ENCODE measurements at places on chromosomes 16 and 17.

DNA sequence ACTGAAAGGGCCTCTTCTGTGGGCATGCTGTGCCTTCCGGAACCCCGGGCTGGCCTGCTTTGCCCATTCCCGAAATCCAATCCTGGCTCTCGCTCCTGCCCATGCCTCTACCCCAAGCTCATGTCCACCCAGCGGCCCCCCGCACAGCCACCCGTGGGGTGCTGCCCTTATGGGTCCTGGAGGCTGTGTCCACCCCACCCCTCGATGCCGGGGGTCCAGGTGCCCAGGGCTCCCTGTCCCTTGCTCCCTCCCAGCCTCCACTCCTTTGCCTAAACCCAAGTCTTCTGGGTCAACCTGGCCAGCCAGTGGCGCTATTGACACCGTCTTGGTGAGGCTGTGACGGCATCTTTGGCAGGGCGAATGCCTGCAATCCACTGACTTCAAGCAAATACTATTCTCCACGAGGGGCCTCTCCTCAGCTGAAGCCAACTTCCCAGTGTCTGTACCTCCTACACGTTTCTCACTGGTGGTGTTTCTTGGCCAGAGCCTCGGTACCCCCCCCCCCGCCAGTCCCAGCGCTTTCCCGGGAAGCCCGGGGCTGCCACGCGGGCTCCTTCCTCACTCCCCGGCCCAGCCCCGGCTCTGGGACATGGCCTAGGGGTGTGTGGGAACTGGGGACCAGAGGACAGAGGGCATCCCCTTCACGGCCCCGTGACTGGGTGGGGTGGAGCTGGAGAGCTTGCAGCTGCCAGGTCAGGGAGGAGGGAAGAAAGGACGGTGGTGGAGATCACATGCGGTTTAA lies 12.2 kb upstream of the DUS1L start:
- DNase-seq = peak; percentile 48

DNA sequence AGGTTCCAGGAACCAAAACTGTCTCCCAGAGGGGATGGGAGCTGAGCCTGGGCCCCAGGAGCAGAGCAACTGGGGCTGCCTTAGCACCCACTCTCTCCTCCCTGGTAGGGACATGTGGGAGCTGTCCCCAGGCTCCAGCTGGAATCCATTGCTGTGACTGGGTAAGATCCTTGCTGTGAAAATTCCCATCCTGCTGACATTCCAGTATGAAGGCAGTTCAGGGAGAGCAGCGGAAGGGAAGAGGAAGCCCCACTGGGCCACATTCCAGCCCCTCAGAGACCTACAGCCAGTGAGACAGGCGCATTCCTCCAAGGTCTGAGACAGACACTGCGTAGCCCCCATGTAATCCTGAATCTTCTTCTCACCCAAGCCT lies 24.2 kb downstream of the MYO18A start:
- DNase-seq = peak; percentile 97

DNA sequence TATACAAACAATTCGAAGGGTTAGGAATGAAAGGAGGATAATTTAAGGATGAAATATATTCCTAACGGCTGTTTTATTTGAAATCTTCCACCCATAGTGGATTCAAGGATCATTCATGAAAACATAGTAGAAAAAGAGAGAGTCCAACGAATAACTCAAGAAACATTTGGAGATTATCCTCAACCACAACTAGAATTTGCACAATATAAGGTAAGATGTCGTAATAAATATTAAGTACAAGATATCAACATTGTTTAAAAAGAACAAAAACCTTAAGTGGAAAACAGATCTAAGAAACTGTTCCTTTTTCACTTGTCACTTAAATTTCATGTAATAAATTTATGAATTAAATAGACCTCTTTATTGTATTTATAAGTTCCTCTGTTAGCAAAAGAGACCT lies 9.2 kb upstream of the ATMIN start:
- DNase-seq = no peak

GRCh38 chr17:68939195-68939594 lies 16.0 kb downstream of the ABCA8 start:
- DNase-seq = no peak

DNA sequence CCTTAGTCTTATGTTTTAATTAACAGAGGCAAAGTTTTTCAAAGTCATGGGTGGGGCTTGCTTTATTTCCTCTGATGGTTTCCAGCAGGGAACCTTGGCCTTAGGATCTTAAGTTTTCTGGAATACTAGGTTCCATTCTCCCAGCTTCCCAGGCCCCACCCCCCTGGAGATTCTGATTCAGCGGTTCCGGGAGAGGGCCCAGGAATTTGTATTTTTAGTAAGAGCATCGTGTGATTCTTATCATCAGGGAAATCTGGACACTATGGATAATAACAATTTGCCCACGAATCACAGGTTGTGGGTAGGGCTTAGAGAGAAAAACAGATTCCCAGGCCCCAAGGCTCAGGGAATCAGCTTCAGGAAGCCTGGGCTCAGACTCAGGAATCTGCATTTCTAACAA lies 263.6 kb downstream of the NTN1 start:
- no peak for DNase-seq

- no peak for DNase-seq
Observed at GRCh38 chr17:14152721-14153120, 83.4 kb downstream of the COX10 start.

DNA sequence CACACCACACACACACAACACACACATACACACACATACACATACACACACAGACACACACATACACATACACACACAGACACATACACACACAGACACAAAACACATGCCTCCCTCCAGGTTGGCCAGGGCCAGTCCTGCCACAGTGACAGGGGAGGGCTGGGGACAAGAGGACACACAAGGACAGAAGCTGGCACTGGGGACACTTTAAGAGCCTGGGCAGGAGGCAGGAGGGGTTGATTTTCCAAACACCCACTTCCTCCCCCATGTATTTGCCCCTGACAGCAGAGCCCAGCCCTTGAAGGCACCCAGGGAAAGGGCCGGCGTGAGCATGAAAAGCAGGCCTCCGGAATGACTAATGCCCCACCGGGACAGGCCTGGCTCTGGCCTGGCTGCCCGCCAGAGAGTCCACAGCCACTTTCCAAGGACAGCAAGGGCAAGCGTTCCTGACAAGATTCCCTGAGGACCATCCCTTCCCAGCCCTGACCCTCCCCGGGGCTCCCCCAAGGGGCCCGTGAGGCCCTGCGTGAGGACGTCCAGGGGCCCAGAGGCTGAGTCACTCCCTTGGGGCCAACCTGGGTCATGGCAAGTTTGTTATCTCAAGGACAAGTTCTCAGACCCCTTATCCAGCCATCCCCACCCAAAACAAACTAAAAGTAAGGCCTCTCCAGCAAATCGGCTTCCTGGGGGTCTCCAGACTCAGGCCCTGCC lies 235.6 kb downstream of the ZNF423 start:
- no peak for DNase-seq

DNA sequence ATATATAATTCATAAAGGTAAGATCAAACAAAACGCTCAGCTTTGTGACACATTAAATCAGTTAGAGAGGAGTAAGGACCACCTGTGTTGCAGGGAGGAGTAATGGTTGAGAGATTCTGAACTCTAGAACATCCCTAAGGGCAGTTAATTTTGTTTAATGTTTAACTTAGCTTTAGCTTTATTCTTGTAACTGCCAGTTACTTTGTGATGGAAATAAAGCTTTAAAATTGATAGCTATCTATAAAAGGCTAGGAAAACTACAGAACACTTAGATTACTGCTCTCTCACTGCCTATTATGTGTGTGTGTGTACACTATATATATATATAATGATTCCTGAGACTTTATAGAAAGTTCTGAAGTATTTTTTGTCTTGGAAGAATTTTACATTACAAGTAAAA lies 37.8 kb downstream of the PTRH2 start:
- DNase-seq = no peak

GRCh38 chr17:18115517-18115916 lies 7.0 kb downstream of the MYO15A start:
- DNase-seq = no peak

DNA sequence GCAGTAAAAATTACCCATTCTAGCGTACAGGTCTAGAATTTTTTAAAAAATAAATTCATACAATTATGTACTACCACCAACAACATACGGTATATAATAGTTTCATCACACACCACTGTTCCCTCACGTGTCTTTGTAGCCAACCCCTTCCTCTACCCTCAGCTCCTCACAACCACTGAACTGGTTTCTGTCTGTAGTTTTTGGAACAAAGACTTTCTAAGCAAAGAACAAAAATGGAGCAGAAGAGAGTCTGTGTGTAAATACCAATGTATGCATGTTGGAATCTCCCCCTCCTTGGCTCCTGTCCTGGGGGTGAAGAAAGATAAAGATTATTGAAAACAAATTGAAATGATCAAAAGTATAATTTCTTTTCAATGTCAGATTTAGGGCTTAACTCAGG lies 31.9 kb upstream of the CCR7 start:
- DNase-seq = no peak

DNA sequence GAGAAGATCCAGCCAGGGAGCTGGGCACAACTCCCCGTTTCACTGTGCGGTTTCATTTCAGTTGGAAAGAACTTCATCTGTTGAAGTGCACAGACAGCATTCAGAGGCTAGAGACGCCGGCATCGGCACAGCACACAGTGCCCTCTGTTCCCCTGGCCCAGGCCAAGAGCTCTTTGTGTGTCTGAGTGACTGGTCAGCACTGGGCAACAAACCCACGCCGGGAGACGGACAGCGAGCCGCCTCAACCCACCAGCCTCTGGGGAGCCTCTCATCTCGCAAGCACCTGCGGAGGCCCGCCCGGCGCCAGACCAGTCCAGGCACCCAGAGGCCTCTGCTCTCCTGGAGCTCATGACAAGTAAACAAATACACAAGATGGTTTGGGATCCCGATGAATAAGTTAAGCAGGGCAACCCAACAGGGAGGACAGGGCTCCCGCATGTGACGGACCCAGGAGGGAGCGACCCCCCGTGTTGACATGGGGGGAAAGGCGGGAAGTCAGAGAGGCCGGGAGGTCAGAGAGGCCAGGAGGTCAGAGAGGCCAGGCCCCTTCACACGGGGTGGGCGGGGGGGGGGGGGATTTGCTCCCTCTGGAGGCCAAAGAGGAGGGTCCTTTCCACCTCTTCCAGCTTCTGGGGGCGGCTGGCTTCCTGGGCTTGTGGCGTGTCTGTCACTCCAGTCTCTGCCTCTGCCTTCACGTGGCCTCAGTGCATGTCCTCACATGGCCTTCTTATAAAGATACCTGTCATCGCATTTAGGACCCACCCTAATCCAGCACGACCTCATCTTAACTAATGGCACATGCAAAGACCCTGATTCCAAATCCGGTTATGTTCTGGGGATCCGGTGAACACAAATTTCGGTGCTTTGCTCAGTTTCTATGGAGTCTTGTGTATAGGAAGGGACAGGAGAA lies 25.8 kb upstream of the KLHDC4 start:
- no peak for DNase-seq
